ENCODE measurements at places on chromosomes 13 and 19.

GRCh38 chr19:7870571-7871436 is 3.4 kb downstream of the PRR36 start:
- no peak for DNase-seq

DNA sequence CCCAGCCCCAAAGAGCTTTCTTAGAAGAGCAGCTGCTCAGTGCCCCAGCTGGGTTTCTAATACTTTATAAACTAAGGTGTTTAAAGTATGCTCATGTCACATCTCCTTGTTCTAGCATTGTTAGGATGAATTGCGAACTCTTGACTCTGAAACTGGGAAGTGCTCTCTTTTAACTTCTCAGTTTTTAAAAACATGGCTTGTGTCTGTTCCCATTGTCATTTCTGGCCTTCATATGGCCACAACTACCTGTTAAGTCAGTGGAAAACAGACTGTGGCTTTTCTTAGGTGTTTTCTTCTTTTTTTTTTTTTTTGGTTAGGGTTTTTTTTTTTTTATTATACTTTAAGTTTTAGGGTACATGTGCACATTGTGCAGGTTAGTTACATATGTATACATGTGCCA is 164.7 kb downstream of the KCNRG start:
- DNase-seq = no peak

DNA sequence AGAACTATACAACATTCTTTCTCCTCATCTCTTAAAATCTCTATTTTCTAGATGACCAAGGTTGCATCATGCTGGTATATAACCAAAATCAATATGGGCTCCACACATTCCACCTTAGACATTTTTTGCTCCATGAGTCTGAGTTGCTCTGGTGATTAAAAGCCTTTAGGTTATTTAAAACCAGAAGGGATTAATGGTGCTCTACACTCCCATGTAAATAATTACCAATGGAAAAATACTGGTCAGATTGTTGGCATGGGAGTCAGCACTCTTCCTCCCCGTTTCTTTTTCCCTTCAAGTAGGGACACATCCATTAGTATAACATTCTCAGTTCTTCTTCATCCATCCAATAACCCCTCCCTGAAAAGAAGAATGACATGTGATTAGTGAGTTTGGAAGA is 747.7 kb downstream of the PCDH17 start:
- DNase-seq = no peak

GRCh38 chr13:53807251-53807834 is 778.7 kb downstream of the OLFM4 start:
- no peak for DNase-seq

GRCh38 chr19:43527860-43528622 is 1.0 kb upstream of the ETHE1 start:
- no peak for DNase-seq

DNA sequence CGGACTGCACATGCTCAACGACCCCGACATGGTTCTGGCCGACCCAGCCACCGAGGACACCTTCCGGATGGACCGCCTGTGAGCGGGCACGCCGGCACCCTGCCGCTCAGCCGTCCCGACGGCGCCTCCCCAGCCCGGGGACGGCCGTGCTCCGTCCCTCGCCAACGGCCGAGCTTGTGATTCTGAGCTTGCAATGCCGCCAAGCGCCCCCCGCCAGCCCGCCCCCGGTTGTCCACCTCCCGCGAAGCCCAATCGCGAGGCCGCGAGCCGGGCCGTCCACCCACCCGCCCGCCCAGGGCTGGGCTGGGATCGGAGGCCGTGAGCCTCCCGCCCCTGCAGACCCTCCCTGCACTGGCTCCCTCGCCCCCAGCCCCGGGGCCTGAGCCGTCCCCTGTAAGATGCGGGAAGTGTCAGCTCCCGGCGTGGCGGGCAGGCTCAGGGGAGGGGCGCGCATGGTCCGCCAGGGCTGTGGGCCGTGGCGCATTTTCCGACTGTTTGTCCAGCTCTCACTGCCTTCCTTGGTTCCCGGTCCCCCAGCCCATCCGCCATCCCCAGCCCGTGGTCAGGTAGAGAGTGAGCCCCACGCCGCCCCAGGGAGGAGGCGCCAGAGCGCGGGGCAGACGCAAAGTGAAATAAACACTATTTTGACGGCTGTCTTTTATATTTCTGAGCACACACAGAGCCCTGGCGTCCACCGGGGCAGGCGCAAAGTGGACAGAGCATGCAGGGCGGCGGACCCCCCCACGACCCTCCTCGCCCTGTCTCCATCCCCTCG is 13.6 kb downstream of the COMP start:
- DNase-seq = no peak

DNA sequence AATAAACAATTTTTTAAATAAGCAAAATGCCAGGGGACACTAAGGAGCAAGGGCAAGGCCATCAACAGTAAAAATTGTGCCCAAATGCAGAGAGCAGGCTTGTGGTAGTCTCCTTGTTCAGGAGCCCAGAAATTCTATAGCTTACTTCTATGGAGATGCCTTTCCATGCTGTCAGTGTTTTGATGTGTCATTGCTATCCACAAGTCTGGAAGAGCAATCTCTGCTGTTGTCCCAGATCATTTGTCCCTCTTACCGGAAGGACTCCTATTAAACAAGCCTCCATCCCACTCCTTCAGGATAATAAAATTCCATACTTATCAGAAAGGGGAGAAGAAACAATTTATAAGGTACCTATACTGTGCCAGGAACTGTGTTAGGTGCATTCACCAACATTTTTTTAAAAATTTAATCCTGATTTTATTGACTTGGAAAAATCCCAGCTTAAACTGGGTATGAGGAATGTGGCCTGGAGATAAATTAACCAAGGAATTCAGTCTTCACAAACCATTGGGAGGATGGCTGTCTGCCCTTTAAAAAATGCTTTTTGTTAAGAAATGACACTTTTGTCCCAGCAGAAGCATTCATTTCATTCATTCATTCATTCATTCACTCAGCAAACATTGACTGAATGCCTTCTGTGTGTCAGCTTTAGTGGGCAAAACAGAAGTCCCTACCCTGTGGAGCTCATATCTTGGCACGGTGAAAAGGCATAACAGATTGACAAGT is 26.8 kb upstream of the CYSLTR2 start:
- peak; percentile 11 for DNase-seq

DNA sequence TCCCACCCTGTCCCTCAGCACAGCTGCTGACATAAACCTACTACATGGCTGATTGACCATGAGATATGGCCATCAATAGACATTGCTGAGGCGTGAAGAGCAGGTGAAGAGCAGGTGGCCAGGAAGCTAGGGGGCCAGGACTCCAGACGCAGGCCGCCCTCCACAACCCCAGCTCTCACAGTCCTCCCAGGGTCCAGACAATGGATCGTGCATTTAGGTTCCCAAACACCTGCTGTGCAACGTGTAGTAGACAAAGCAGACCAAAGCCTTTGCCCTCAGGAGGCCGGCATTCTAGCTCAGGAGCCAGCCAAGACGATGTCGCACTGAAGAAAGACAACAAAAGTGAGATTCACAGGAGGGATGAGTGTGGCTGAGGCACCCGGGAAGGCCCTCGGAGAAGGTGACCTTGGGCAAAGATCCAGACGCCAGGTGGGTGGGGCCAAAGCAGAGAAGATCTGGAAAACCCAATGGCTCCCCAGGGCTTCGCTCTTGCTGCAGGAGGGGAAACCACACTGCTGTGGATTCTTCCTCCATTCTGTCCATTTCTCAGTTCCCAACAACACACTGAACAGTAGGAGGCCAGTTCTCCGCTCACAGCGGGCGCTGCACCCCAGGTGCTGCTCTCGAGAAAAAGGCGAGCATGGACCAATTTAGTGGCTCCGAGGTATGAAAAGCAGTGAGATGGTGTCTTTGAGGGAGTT is 1.4 kb downstream of the FFAR1 start:
- no peak for DNase-seq

DNA sequence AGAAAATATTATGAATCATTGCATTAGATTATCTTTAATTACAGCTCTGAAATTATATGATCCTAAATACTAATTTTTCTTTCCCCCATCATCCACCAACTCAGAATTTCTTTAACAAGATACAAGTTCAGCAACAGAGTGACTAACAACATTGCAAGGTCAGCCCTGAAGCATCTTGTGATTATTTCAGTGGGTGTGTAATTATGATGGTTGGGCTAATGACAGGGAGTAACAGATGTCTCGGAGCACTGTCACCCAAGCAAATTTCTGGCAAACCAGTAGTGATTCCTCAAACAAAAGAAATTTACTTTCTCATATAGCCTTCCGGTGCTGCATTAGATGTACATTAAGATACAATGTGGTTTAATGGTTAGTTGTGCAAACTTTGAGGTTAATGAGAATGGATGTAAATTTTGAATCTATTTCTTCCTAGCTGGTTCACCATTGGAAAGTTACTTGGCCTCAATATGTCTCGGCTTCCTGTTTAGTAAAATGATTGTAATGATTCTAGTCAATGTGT is 238.9 kb downstream of the ITGBL1 start:
- DNase-seq = no peak

DNA sequence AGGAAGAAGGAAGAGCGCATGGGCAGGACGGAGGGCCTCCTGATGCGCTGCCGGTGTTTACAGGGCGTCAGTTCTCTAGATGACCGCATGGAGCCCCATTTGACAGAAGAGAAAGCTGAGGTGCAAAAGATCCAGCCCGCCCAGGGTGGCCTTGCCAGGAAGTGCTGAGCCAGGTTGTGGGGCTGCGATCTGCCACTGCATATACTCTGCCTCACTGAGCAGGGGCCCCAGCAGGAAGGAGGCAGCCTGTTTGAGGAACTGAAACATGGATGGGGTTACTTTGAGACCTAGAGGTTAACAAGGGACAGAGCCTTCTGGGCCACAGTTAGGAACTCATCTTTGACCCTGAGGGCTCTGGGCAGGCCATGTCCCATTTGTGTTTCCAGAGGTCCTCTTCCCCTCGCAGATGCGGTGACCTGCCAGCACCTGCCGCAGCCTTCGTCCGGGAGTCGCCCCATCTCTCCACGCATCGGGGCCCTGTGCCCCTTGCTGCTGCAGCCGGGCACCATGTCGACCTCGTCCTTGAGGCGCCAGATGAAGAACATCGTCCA is 3.2 kb downstream of the EPN1 start:
- no peak for DNase-seq

GRCh38 chr19:50313812-50314536 is 15.2 kb downstream of the KCNC3 start:
- DNase-seq = no peak

DNA sequence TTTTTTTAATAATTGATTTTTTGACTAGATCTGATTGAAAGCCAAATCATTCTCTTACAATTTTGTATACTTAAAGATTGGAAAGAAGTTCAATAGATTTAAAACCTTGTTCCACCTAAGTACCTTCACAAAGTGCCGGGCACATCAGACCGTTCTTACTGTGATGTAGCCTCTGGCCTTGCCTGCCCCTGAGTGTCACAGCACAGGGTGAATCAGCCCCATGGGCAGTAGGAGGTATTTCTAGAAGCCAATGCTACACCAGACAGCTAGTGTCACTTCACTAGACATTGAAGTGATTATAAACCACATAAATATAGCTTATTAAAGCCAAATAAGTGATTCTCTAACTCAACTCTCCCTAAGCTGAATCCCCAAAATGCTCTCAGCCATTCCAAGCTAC is 131.3 kb downstream of the LACC1 start:
- DNase-seq = no peak

DNA sequence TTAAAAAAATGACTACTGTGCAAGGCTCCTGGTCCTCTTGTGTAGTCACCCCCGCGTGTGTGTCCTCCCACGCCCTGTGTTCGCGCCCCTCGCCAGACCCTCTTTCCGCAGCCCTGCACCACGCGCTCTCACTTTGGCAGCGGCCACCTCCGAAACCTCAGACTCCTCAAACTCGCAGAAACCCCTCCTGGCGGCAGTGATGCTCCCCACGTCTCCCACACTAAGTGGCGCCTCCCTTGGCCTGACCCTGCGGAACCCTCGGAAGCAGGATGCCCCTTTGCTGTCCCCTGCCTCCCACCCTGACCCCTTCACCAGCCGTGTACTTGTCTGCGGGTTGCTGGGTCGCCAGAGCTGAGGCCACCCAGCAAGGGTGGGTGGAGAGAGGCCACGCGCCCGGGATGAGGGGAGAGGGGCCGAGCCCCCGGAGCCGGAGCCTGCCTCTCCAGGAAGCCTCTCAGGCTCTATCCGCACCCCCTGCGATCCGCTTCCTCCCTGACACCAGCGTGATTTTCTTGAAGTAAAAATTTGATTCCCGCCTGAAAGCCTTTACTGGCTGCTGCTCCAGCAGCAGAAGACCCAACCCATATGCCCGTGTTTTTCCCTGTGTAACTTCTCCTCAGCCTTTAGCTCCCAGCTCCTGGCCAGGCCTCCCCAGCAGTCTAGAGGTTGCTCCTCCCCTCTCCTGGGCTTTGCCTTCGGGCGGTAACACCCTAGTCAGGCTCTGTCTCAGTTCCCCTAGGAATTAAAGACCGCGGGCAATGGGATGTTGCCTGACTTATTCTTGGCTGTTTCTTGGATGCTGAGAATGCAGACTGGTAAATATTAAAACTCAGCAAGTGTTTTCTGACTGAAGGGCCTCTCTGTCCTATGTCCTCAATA is 55.2 kb downstream of the MIPEP start:
- DNase-seq = no peak

GRCh38 chr13:76316998-76317527 is 569.1 kb downstream of the KCTD12 start:
- no peak for DNase-seq

GRCh38 chr13:43058318-43058674 is 34.9 kb downstream of the DNAJC15 start:
- no peak for DNase-seq

GRCh38 chr13:113009743-113010509 is 40.9 kb downstream of the MCF2L start:
- peak; percentile 82 for DNase-seq

DNA sequence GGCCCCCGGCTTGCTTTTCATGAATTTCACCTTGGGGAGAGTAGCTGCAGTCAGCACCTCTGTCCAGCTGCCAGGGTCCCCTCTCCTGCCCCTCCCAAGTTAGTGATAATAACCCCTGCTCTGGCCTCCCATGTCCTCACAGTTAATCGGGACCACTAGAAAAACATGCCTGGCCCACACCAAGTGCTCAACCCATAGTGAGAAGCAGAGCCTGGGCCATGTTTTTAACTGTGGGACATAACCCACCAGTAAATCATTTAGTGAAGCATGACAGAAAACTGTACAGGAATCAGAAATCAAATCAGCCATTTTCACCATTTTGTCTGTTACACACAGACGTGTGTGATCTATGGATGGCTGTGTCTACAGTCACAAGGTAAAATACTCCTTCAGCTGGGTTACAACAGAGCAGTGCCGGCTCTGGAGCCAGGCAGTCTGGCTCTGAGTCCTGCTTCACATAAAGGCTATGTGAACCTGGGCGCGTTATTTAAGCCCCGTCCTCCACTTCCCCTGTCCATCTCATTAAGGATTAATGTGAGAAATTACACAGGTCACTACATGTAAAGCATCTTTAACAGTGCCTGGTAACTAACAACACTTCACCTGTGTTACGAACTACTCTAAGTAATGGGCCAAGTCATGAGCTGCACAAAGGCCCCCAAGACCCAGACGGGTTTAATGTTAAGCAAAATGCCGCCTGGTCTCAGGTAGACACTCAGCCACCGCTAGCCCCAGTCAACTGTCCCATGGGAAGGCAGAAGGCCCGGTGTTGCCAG is 7.6 kb upstream of the ECH1 start:
- DNase-seq = no peak

- DNase-seq = no peak
These were observed 33.2 kb downstream of the UNC13A start for GRCh38 chr19:17654993-17655392.

Data from dermis microvascular lymphatic vessel endothelial cell (primary cell).